Kidney glomerular epithelial cell (primary cell): ENCODE measurements at places on chromosomes 16 and 17.
A peak's percentile ranks its signal among the peaks of the same experiment; 100 is the strongest.

- DNase-seq = peak; percentile 65
Observed at GRCh38 chr16:70576431-70577255, 53.0 kb downstream of the SF3B3 start.

- DNase-seq = no peak
Observed at GRCh38 chr16:88710556-88710955, 4.3 kb downstream of the CTU2 start.

- DNase-seq = no peak
Observed at GRCh38 chr17:43517615-43518386, 28.3 kb downstream of the ETV4 start.

- no peak for DNase-seq
Observed at GRCh38 chr17:13521784-13522183, 79.9 kb downstream of the HS3ST3A1 start.

DNA sequence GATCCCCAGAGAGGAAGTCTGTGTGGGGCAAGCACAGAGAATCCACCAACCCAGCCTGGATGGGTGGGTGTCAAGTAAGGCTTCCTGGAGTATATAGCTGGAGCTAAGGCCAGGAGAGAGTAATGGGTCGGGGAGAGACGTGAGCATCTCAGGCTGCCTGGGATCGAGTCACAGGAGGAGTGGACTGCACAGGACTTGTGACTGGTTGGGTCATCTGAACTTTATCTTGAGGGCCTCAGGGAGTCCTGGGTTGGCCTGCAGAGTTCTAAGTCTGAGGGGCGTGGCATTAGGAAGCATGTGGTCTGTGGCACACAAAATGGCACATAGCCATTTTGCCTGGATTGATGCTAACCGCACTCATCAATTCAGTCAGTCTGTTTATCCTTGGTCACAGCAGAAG, 1.5 kb downstream of the PLA2G15 start:
- DNase-seq = no peak

- no peak for DNase-seq
Observed at GRCh38 chr17:43471585-43472160, 12.1 kb upstream of the DHX8 start.

GRCh38 chr16:76207270-76207669, 69.9 kb upstream of the CNTNAP4 start:
- DNase-seq = no peak

GRCh38 chr17:51830451-51830850, 328.1 kb downstream of the CA10 start:
- DNase-seq = no peak

DNA sequence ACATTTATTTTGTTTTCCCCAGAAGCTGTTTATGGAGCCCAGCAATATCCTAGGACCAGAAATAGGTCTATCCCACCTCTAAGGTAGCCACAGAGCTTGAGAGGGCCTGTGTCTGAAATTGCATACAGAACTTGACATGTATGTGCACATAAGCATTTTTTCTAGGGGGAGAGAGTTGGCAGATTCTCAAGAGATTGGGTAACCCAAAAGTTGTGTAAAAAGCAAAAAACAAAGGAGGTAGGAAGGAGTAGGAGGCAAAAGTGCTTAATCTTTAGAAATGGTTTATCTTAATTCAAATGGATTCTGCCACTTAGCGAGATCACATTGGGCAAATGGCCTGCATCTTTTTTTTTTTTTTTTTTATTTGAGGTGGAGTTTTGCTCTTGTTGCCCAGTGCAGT, 3.5 kb downstream of the PLK1 start:
- DNase-seq = no peak

- DNase-seq = no peak
Observed at GRCh38 chr16:84524346-84524920, 20.0 kb upstream of the MEAK7 start.

DNA sequence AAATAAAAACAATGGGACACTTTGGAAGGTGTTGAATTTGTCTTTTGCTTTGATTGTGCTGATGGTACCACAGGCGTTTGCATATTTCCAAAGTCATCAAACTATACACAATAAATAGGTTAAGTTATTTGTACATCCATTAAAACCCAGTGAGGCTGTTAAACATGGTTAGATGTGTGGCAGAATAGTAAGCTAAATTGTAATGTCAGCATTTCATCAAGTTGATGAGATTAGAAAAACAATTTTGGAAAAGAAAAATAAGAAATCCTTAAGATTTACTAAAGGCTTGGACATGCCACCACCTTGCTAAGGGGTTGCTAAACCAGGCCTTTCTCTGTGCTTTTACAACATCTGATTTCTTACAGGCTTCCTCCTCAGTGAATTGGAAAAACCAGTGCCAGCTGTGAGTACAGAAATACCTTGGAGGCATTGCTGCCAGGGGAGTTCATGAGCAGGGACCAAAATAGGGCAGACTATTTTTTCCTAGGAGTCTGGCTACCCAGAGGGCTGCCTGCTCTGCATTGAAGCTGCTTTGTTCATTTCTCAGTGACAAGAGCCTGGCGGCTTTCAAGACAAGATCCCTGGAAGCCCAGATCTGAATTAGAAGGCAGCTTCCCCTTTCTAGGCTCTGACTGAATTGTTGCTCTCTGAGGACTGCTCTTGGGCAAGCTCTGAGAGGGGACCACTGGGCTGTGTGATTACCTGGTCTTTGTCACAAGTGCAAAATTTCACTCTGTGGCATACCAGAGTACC, 43.4 kb upstream of the CA10 start:
- DNase-seq = no peak
